Stimulated activated naive CD8-positive, alpha-beta T cell treated with anti-CD3 and anti-CD28 coated beads, Interleukin-15, amount 100 ng/mL, for 72 hours (primary cell): ENCODE measurements at places on chromosomes 3 and 15.

DNA sequence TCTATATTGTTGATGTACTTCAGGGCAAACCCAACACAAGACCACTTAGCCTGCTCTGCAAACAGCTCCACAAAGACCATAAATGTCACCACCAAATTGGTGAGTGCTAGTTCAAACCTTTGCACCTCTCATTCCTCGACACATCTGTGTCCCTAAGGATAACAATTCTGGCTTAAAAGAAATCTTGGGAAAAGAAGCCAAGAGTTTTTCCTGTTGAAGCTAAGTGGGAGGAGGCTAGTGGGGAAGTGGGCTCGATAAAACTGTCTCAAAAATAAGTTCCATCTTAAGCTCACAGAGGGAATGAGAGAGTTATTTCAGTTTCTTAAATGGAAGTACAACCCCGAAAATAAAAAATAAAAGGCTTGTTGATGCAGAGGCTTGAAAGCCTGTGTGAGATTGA is 40.4 kb upstream of the PRICKLE2 start:
- DNase-seq = no peak

DNA sequence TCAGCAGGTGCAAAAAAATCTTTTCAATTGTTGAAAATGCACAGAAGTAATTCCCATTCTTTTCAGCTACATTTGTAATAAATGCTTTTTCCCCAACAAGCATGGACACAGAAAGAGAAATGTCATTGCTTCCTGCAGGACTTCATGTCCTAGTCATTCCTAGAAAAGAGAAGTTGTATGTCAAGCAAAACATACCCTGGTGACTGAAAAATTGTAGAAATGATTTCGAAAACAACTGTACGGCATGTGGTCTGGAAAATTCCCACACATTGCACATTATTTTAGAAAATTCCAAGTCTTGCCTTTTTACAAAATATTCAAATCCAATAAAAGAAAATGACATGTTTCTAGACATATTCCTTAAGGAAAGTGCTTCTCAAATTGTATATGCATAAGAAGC is 50.4 kb upstream of the ALCAM start:
- DNase-seq = no peak

DNA sequence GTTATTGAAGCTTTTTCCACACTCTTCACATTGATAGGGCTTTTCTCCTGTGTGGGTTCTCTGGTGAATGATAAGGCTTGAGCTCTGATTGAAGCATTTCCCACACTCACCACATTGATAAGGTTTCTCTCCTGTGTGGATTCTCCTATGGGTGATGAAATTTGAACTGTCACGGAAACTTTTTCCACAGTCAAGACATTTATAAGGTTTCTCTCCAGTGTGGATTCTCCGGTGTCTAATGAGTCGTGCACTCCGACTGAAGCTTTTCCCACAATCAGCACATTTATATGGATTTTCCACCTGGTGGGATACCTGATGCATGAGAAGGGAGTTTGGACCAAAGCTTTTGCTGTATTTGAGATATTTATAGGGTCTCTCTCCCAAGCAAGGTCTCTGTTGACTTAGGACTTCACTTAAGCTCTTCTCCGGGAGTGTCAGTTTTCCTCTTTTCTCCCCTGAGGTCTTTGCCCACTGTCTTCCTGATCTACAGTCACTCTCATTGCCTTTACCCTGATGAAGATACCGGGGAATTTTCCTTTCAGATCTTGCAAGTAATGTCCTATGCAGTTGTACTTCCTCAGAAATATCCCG is 9.4 kb downstream of the ZSCAN29 start:
- no peak for DNase-seq

DNA sequence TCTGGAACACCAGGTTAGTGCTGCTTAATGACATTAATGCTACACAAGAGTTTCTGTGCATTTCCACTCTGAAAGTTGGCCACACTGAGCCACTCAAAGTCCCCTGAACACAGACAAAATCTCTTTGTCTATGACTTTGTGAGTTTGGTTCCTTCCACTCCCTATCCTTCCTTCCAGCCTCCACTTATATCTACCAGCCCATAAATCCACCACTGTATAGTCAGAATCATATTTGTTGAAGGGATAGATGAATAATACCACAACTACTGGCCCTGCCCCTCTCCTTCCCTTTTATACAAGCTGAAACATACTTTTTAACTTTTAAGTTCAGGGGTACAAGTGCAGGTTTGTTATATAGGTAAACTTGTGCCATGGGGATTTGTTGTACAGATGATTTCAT is 127.5 kb downstream of the ABHD5 start:
- DNase-seq = no peak

- no peak for DNase-seq
Observed at GRCh38 chr15:54540721-54541120, 562.5 kb downstream of the UNC13C start.

DNA sequence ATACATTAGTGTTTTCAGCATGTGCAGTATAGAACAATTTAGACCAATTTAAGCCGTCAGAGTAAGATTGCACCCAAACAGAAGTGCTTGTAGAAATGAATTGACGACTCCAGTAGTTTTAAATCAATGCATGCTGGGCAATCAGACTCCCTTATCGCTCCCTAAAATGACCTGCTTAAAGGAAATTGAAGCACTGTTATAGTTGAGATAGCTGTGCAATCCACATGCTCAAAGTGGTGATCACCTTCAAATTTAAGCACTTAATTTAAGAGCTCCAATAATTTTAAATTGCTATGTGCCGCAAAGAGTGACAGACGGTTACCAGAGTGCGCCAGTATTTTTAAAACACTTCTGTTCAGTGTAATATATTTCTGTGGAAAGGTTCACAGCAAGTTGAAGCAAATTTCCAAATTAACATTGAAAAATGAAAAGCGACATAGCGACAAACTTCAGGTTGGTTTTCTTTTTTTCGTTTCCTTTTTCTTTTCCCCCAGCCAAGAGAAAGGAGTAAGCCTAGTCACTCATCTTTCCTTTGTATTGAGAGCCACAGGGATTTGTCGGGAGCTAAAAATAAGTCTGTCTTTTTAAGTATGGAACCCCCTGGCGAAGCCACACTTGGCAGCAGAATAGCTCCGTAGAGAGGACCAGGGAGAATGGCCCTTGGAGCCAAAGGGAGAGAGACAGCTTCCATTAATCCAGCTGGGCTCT is 436.4 kb upstream of the RBMS3 start:
- DNase-seq = no peak

- DNase-seq = no peak
Observed at GRCh38 chr3:125140818-125141595, 71.5 kb downstream of the SLC12A8 start.

- DNase-seq = no peak
Observed at GRCh38 chr3:182697345-182697919, 95.9 kb upstream of the ATP11B start.

DNA sequence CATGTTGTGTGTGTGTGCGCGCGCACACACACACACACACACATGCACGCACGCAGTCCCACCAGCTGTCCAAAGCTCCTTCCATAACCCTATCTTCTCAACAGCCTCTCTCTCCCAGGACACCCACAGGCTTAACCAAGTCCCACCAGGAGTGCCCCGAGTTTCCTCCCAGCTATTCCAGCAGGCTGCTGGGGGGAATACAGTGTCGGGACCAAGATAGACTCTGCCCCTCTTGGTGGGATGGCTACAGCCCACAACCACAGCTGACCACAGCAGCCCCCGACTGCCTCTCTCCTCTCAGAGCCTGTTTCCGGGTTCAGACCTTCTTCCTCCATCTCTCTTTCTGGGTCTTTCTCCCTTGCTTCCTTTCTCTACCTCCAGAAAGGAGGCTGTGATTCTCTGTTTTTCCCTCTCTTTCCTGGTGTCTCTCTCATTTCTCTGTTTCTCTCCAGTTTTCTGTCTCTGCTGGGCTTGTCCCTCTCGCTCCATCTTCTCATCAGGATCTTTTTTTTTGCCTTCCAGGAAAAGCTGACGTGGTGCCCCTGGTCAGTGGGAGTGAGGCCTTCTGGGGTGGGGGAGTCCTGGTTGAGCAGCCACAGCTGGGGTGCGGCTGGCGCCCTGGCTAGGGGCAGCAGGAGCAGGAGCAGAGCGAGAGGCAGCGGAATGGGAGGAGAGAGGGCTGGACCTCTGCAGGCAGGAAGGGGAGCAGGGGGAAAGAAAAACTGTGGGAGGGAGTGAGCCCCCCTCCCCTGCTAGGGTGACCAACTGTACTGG is 3.3 kb upstream of the ISLR start:
- no peak for DNase-seq

- DNase-seq = no peak
Observed at GRCh38 chr3:151398895-151399294, 14.3 kb upstream of the P2RY12 start.

DNA sequence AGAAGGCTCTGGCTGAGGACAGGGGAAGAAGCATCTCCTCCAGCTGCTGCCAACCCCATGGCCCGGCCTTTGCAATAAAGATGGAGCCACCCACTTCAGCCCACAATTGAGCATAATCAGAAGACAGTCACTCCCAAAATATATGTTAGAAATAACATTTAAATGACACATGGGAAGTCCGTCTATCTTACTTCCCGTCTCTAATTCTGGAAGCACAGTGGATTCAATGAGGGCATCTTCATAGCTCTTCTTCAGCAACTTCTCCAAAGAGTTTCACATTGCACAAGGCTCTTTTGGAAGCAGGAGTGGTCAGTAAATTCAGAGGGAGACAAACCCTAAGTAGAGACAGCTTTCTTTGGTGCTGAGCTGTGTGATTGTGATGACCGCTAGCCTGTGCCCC is 67.0 kb upstream of the SEC61A1 start:
- no peak for DNase-seq

DNA sequence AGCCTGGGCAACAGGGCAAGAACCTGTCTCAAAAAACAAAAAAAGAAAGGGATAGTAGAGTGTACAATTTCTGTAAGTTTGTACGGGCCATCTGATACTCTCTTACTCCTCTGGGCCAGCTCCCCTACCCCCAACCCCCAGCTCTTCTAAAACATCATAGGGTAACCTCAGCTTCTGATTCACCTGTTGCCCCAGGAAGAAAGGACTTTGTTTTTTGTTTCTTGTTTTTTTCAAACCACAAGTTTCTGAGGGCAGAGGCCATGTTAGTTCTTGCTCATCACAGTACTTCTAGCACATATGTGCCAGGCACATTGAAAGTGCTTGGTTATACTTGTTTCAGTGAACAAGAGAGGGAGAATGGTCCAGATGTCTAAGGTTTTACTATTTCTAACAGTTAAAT is 20.2 kb downstream of the ATOSA start:
- DNase-seq = peak; percentile 53

GRCh38 chr3:5188419-5189221 is 1.1 kb downstream of the EDEM1 start:
- peak; percentile 69 for DNase-seq

- DNase-seq = no peak
Observed at GRCh38 chr3:138914870-138915502, 32.0 kb downstream of the FOXL2 start.

DNA sequence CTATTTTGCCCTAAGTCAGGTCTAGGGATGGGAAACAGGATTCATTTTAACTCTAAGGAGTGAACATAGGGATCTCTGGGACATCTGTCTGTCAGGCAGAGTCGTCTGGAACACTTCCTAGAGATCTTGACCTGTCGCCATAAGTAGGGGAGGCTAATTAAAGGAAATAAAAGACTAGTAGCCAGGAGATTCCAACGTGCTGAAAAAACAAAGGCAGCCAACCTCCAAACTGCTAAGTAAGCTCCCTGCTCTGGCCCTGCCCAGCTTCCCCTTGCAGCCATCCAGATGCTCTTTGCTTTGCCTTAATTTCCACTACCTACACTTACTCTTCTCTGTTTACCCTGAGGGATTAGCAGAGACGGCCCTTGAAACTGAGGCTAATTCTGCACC is 18.4 kb upstream of the TSEN2 start:
- no peak for DNase-seq

DNA sequence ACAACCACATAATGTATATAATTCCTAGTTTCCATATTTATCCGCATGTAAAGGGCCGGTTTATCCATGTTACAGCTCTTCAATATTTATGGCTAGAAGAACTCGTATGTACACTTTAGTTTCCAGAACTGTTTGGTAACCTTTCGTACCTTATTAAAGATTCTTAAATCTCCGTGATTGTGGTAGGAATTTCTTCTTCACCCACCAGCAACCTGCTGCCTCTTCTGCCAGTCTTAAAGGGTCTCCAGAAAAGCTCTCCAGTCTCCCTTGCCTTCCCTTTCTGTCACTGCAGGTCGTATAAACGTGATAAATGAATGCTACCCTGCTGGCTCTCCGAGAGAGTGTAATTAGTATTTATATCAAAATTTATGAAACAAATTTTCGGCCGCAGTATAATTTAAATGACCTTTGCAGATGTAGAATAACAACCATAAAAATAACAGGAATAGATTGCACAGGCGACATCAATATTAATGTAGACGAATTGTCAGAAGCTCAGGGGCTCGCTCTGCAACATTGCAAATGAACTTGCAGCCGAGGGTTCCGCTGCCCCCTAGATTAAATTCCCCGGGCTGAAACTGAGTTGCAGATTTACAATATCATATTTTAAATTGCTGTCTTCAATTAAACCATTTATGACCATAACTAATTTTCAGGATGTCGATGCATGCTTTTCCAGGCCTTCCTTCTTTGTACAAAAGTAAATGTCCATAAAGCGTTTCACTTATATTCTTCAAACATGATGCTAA is 5.4 kb downstream of the ZIC1 start:
- DNase-seq = no peak

DNA sequence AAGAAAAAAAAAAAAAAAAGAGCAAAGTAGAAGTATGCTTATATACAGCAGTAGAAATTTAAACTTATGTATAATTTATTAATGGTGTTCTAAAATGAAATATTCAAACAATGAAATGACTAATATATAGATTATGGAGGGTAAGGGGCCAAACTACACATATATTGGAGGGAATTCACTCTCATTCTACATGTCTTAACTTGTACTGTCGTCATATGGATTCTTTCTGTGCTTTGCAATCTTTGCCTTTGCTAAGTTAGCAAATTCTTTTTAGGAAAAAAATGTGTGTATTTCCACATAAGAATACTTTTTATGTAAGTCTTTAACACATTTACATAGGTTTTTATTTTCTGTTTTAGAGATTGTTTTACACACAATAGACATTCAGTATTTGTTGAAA is 118.9 kb upstream of the MBNL1 start:
- no peak for DNase-seq

- no peak for DNase-seq
Observed at GRCh38 chr15:43541785-43542184, 24.4 kb downstream of the MAP1A start.

- DNase-seq = no peak
Observed at GRCh38 chr3:46892285-46893145, 15.0 kb downstream of the PTH1R start.

DNA sequence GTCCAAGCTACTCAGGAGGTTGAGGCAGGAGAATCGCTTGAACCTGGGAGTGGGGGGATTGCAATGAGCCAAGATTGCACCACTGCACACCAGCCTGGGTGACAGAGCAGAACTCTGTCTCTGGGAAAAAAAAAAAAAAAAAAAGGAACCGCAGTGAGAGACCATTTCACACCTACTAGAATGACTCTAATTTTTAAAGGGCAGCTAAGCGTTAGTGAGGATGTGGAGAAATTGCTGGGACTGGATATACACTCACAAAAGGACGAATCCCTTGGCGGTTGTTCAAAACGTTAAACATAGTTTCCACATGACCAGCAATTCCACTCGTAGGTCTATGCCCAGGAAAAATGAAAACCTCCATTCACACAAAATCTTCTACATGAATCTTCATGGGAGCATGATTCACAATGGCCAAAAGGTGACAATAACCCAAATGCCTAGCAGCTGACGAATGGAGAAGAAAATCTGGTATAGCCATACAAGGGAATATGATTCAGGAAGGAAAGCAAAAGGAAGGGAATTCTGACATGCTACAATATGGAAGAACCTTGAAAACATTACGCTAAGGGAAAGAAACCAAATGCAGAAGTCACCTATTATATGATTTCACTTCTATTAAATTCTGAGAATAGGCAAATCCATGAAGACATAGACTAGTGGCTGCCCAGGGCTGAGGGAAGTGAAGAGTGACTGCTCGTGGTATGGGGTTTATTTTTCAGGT is 127.0 kb downstream of the CHSY1 start:
- DNase-seq = no peak
